Kidney (tissue), 22 donors: ENCODE measurements at places on chromosomes 11 and 22. TPM values are rescaled to one million over a fixed set of nuclear protein-coding genes. Genes with fewer than 3 reads are reported as not detected.

Gene ACRV1
- total RNA-seq, result not detected

DNA sequence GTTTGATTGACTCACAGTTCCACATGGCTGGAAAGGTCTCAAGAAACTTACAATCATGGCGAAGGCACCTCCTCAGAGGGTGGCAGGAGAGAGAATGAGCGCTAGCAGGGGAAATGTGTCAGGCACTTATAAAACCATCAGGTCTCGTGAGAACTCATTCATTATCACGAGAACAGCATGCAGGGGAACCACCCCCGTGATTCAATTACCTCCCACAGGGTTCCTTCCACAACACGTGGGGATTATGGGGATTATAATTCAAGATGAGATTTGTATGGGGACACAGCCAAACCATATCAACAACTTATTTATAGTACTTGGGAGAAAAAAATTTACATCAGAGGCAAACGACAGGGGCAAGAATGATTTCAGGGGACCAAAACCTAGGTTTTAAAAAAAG is 3.0 kb downstream of the ME3 start:
- no peak overlapping the region for H3K4me3 ChIP-seq
- no peak overlapping the region for H3K27ac ChIP-seq
- no peaks in the 10 kb centered on the region for H3K27me3 ChIP-seq
- DNase-seq, result no peak

DNA sequence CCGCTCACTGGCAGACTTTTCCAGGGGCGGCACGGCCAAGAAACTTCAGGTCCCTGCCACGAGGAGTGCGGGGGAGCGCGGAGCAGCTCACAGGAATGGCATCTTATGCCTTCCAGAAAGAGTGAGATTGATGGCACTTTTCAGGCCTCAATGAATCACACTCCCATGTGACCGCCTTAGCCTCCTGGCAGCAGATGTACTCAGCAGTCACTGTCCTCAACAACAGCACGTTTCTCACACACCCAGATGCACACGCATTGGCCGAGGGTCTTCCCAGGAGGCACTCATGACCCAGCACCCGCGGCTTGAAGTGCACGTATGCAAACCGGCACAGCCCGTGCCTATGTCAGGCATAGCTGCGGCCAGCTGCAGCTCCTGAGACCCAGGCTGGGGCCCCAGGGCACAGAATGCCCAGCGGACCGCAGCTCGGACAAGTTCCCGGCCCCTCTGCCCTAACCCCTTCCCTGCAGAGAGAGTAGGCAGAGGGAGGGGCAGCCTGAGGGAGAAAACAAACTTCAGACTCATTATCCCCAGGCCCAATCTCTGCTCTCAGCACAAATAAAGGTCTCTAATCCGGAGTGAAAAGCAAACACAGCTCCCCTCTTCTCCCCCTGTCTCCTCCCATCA is 48.3 kb downstream of the RPUSD4 start:
- no peak overlapping the region for H3K4me3 ChIP-seq
- H3K4me1 ChIP-seq, result peaks cover 7% of the 10 kb centered on the region
- H3K36me3 ChIP-seq, result no peaks in the 10 kb centered on the region

DNA sequence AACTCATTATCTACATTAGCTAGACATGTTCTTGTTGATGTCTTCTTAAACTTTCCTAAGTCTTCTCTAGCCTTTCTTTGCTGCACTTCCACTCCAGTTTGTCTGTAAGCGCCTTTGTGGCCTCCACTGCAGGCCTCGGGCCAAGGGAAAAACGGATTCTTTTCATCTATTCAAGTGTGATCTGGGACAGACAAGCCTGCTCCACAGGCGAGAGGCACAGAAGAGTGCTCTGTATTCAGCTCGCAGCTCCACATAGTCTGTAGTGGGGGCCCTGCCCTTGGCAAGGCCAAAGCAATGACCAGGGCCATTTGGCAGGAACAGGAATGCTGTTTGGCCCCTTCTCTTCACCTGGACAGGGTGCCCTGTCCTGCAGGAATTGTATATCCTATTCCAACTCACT is 84.1 kb upstream of the BARX2 start:
- H3K27ac ChIP-seq, result no peak overlapping the region
- H3K4me3 ChIP-seq, result no peak overlapping the region
- H3K27me3 ChIP-seq, result no peaks in the 10 kb centered on the region
- H3K36me3 ChIP-seq, result no peaks in the 10 kb centered on the region
- no peak for DNase-seq

DNA sequence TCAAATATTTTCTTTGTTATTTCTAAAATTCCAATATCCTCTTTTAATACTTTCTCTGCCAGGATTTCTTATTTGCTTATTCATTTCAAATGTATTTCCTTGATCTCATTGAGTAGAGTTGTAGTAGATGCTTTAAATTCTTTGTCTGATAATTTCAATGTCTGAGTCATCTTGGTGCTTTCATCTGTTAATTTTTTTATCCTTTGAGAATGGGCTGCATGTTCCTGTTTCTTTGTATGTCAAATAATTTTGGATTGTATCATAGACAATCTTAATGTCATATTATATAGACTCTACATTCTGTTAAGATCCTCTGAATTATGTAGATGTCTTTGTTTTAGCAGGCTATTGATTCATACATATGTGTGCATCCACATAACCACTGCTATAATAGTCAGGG is 57.5 kb downstream of the MYEOV start:
- no peaks in the 10 kb centered on the region for H3K27me3 ChIP-seq
- H3K27ac ChIP-seq, result no peak overlapping the region
- no peaks in the 10 kb centered on the region for H3K4me1 ChIP-seq
- no peak overlapping the region for H3K4me3 ChIP-seq

Gene CHRM4
- total RNA-seq, result 0.16 TPM

- no peak overlapping the region for H3K4me3 ChIP-seq
- H3K27me3 ChIP-seq, result no peaks in the 10 kb centered on the region
- DNase-seq, result no peak
- H3K27ac ChIP-seq, result no peak overlapping the region
Measured at GRCh38 chr11:73172992-73173656, 31.0 kb upstream of the FCHSD2 start.

DNA sequence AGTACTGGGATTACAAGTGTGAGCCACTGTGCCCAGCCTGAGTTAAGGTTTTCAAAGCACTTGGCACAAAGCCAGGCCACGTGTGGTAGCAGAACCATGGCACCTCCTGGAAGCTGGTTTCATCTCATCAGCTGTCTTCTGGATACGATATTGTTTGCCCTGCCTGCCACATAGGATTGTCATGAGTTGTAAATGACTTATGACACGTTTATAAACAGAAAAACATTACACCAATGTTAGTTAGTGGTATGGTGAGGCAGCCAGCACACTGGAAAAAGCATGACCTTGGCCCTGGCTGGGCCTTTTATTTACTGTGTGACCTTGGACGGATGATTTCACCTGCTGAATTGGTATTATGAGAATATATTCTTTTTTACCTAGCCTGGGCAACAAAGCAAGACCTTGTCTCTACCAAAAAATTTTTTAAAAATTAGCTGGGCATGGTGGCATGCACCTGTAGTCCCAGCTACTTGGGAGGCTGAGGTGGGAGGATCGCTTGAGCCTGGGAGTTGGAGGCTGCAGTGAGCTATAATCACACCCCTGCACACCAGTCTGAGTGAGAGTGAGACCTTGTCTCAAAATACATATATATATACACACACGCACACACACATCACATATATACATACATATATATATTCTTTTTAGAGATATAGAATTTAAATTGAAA is 24.0 kb upstream of the MYH9 start:
- no peaks in the 10 kb centered on the region for H3K27me3 ChIP-seq
- no peak for DNase-seq
- no peak overlapping the region for H3K4me3 ChIP-seq
- H3K27ac ChIP-seq, result peak overlapping the region; percentile 39
- H3K4me1 ChIP-seq, result peaks cover 11% of the 10 kb centered on the region

- H3K27ac ChIP-seq, result no peak overlapping the region
- H3K27me3 ChIP-seq, result no peaks in the 10 kb centered on the region
- no peak overlapping the region for H3K4me3 ChIP-seq
Measured at GRCh38 chr11:69905611-69906452, 86.6 kb upstream of the FGF3 start.

- no peak overlapping the region for H3K4me3 ChIP-seq
- H3K27ac ChIP-seq, result no peak overlapping the region
- no peaks in the 10 kb centered on the region for H3K4me1 ChIP-seq
- H3K36me3 ChIP-seq, result peaks cover 10% of the 10 kb centered on the region
Measured at GRCh38 chr11:66225066-66225465, 43.4 kb upstream of the RAB1B start.

GRCh38 chr22:22228921-22229320 is 15.7 kb upstream of the VPREB1 start:
- no peak for DNase-seq
- H3K4me1 ChIP-seq, result no peaks in the 10 kb centered on the region
- no peaks in the 10 kb centered on the region for H3K36me3 ChIP-seq
- H3K27me3 ChIP-seq, result no peaks in the 10 kb centered on the region

- no peaks in the 10 kb centered on the region for H3K4me1 ChIP-seq
- H3K27me3 ChIP-seq, result no peaks in the 10 kb centered on the region
Measured at GRCh38 chr11:69892986-69893555, 73.9 kb upstream of the FGF3 start.

DNA sequence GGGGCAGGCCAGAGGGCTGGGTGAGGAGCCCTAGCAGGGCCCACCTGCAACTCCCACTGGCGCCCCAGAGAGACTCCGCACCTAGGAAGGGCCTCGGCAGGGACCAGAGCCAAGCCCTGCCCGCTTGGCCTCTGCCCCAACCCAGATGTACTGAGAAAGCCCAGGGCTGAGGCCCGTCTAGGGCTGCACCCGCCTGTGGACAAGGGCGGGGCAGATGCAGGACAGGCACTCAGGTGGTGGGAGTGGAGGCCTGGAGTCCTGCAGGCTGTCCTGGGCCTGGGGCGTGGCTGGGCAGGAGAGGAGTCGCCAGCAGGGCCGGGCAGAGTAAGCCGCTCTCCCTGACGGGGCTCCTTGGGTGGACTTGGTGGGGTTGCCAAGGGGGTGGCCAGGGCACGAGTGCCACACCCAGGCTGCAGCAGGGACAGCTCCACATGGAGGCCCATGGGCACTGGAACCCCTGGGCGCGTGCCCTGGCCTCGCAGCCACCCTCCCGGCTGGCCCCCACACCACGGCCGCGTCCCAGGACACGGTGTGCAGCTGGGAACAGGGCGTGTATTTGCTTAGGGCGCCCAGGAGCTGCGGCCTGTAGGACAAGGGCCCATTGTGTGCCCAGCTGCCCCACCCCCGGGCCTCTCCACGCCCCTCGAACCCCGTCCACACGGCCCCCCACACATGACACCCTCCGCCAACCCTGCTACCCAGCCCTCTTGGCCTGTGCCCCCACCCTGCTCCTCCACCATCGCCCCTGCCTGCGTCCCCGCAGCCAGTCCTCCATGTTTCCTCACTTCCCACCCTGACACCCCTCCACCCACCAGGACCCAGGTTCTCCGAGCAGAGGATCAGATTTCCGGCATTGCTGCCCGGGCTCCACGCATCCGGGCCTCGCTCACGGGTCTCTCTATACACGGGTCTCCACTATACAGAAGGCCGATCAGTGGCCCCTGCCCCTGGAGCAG is 11.3 kb upstream of the PIM3 start:
- H3K4me1 ChIP-seq, result peaks cover 46% of the 10 kb centered on the region
- H3K36me3 ChIP-seq, result no peaks in the 10 kb centered on the region
- no peak for DNase-seq
- H3K4me3 ChIP-seq, result no peak overlapping the region
- H3K27me3 ChIP-seq, result no peaks in the 10 kb centered on the region

DNA sequence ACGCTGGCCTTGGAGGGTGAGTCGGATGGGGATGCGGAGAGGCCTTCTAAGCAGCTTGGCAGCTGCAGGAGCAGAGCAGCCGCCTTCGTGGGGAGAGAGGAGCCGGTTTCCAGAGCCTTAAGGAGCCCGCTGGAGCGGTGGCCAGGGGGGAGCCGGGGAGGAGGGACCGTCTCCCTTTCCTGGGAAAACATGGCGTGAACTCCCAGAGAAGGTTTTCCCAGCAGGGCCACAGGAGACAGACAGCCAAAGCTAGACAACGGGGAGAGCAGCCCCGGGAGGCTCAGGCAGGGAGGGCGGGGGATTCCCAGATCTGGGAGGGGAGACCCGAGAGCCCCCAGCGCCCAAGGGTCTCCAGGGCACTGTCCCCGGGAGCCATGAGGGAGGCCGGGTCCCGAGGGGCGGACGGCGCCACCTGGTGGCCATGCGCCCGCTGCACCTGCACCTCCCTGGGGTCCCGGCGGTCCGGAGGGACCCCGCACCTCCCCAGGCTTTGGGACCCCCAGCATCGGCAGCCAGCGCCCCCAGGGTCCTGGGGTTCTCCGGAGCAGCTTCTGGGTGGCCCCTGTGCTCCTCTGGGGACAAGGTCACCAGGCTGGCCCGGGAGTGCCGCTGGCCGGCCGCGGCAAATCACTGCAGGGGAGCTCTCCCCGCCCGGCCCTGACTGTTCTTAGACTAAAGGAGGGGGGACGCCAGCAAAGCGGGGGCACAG is 2.4 kb upstream of the SYT8 start:
- no peak overlapping the region for H3K27ac ChIP-seq
- peaks cover 10% of the 10 kb centered on the region for H3K4me1 ChIP-seq
- H3K36me3 ChIP-seq, result no peaks in the 10 kb centered on the region
- DNase-seq, result peak; percentile 84
- no peaks in the 10 kb centered on the region for H3K27me3 ChIP-seq
- no peak overlapping the region for H3K4me3 ChIP-seq

GRCh38 chr22:48951836-48952235 is 875.8 kb downstream of the BRD1 start:
- H3K36me3 ChIP-seq, result no peaks in the 10 kb centered on the region
- no peaks in the 10 kb centered on the region for H3K4me1 ChIP-seq
- H3K27me3 ChIP-seq, result no peaks in the 10 kb centered on the region
- no peak for DNase-seq
- H3K4me3 ChIP-seq, result no peak overlapping the region

Gene SPDYC
- not detected for total RNA-seq

- no peaks in the 10 kb centered on the region for H3K27me3 ChIP-seq
- DNase-seq, result no peak
- H3K36me3 ChIP-seq, result no peaks in the 10 kb centered on the region
- H3K4me3 ChIP-seq, result no peak overlapping the region
Measured at GRCh38 chr22:44090571-44090905, 66.4 kb downstream of the PARVB start.

- H3K4me1 ChIP-seq, result no peaks in the 10 kb centered on the region
- DNase-seq, result no peak
- H3K4me3 ChIP-seq, result no peak overlapping the region
- no peaks in the 10 kb centered on the region for H3K36me3 ChIP-seq
- no peaks in the 10 kb centered on the region for H3K27me3 ChIP-seq
Measured at GRCh38 chr11:22792497-22792896, 37.1 kb downstream of the SVIP start.

- H3K4me1 ChIP-seq, result no peaks in the 10 kb centered on the region
- no peak overlapping the region for H3K27ac ChIP-seq
- H3K36me3 ChIP-seq, result no peaks in the 10 kb centered on the region
- H3K27me3 ChIP-seq, result no peaks in the 10 kb centered on the region
Measured at GRCh38 chr11:131940126-131940525, 569.7 kb downstream of the NTM start.

GRCh38 chr11:57762235-57762861 is 746 bp downstream of the CTNND1 start:
- H3K27me3 ChIP-seq, result no peaks in the 10 kb centered on the region
- peak overlapping the region; percentile 96 for H3K27ac ChIP-seq
- no peaks in the 10 kb centered on the region for H3K36me3 ChIP-seq
- peak overlapping the region; percentile 88 for H3K4me3 ChIP-seq

GRCh38 chr11:7572001-7572712 is 58.4 kb downstream of the PPFIBP2 start:
- no peak overlapping the region for H3K27ac ChIP-seq
- H3K4me1 ChIP-seq, result peaks cover 29% of the 10 kb centered on the region
- no peak for DNase-seq

Gene KRTAP5-7
- total RNA-seq, result 0.22 TPM

GRCh38 chr22:36822581-36822980 is 5.7 kb upstream of the PVALB start:
- H3K36me3 ChIP-seq, result no peaks in the 10 kb centered on the region
- peaks cover 8% of the 10 kb centered on the region for H3K27me3 ChIP-seq
- no peak overlapping the region for H3K27ac ChIP-seq

Gene SLC37A2
- total RNA-seq, result 6.1 TPM
